ENCODE measurements at places on chromosomes 5 and 9.

DNA sequence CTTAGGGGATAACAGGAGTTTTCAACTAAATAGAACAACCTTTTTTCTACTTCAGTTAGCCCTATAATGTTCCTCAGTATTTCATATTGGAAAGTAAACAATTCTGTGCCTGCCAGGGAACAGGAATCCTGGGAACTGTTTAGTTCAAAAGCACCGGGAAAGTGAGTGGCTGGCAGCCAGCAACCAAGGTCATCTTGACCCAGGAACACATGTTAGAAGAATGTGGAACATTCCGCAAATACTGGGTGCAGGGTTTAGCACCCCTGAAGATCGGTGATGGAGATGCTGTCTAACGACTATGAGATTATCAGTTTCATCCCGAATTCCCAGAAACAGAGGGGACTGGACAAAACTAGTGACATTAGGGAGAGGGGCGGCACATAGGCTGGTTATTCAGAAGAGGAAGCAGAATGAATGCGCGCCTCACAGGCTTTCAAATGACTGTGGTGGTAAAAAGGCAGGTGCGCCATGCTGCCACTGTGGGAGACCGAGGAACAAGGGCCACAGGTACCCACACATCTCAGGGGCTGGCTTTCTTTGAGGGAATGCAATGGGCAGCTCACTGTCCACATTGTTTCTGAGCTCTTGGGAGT is 51.2 kb downstream of the IPPK start:
- DNase-seq = no peak

- DNase-seq = peak; percentile 23
Measured at GRCh38 chr5:159734366-159734765, 181.9 kb upstream of the ADRA1B start.

DNA sequence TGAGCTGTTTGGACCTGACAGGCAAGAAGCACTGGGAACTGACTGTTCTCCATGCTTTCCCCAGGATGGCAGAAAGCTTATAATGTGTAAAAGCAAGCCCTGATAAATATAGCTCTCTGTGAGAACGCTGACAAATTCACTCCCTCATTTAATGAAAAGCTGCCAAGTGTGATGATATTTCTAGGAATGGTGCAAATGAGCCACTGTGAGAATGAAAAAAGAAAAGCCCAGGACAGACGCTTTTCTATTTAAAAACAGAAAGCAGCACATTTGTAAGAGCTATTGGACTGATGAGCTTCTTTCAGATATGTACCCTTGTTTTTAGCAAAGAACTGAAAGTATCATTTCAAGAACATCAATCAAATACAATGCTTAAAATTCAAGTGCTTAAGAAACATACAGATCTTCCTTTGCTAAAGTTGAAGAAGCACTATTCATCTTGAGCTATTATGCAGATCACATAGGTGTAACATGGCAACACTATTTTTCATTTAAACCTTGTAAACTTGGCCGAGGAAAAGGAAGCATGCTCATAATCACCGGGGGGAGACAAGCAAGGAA is 842.6 kb upstream of the ACO1 start:
- no peak for DNase-seq

GRCh38 chr5:96434201-96434645 is 1.2 kb upstream of the PCSK1 start:
- peak; percentile 47 for DNase-seq

GRCh38 chr5:565782-566440 is 41.7 kb upstream of the SLC9A3 start:
- no peak for DNase-seq

- DNase-seq = no peak
Measured at GRCh38 chr9:135783540-135784245, 81.7 kb downstream of the KCNT1 start.

GRCh38 chr5:68740226-68740910 is 353.4 kb upstream of the SLC30A5 start:
- DNase-seq = no peak

- DNase-seq = no peak
Measured at GRCh38 chr5:160788102-160788660, 63.8 kb downstream of the ATP10B start.

- no peak for DNase-seq
Measured at GRCh38 chr5:40227366-40227765, 452.3 kb upstream of the PTGER4 start.

- DNase-seq = no peak
Measured at GRCh38 chr9:5089737-5090136, 95.7 kb downstream of the INSL6 start.

- no peak for DNase-seq
Measured at GRCh38 chr5:111310711-111311620, 86.8 kb downstream of the CAMK4 start.

- DNase-seq = no peak
Measured at GRCh38 chr9:95880021-95880690, 4.7 kb downstream of the ERCC6L2 start.

DNA sequence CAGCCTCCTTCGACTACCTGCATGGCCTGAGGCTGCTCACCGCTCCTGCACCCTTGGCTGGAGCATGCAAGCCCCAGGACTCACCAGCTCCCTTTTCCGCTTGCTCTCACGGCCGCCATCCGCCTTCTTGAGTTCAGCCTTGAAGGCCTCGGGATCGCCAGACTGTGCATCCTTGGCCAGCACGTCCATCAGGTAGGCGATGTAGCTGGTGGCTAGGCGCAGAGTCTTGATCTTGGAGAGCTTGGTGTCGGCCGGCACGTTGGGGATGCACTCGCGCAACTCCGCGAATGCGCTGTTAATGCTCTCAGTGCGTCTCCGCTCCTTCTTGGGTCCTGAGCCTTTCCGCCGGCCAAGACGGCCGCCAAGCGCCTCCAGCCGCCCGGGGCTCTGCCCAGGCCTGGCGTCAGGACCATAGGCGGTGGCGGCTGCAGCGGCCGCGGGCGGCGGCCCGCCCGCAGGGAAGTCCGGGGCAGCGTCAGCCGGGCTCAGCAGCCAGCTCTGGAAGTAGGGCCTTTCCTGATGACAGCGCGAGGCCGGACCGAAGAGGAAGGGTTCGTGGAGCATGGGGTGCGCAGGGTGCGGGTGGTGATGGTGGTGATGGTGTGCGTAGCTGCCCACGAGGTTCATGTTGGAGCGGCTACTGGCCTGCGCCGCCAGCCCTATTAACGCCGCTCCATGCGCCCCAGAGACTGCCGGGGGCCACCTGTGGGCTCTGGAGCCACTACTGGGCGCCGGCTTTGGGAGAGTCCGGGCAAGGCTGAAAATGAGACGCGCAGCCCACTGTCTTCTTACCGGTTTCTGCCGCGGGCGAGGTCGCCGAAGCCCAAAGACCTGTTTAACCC is 424 bp downstream of the HAND1 start:
- DNase-seq = no peak
